ENCODE measurements at places on chromosomes 3 and 15.

- DNase-seq, result no peak
Measured at GRCh38 chr15:99443768-99444446, 121.9 kb upstream of the MEF2A start.

DNA sequence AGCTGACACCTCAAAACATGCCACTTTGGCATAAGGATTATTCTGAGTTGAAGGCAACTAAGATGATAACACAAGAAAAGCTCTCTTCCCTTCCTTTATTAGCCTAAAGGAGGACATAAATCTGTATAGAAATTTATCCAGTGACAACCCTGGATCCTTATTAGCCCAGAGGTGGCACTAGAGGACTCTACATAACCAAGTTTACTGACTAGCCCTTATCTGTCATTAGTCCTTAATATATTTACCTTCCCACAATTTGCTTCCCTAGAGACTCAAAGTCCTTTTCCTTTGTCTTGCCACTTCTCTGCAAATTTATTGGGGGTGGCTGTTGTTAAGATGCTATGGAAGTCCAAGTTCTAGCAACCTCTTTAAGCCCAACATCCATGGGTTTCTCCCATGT, 26.7 kb downstream of the CEP70 start:
- no peak for DNase-seq

- peak; percentile 35 for DNase-seq
Measured at GRCh38 chr3:53795789-53796560, 50.2 kb downstream of the CHDH start.

- no peak for DNase-seq
Measured at GRCh38 chr3:114644367-114644766, 350.5 kb downstream of the TIGIT start.

DNA sequence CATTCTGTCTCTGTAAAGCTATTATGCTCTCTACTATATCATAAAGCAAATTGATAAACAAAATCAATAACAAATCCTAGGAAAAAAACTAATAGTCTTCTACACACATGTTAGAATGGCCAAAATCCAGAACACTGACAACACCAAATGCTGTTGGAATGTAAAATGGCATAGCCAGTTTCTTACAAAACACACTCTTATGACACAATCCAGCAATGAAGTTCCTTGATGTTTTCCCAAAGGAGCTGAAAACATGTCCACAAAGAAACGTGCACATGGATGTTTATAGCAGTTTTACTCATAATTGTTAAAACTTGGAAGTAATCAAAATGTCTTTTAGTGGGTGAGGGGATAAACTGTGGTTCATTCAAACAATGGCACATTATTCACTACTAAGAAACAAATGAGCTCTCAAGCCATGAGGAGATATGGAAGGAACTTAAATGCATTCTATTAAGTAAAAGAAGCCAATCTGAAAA, 32.7 kb downstream of the CADM2 start:
- DNase-seq, result no peak

GRCh38 chr3:69197455-69197854, 75.1 kb upstream of the LMOD3 start:
- DNase-seq, result peak; percentile 37

GRCh38 chr3:191412759-191413158, 48.2 kb upstream of the PYDC2 start:
- DNase-seq, result no peak

GRCh38 chr3:165854696-165855095, 17.5 kb upstream of the BCHE start:
- peak; percentile 60 for DNase-seq

DNA sequence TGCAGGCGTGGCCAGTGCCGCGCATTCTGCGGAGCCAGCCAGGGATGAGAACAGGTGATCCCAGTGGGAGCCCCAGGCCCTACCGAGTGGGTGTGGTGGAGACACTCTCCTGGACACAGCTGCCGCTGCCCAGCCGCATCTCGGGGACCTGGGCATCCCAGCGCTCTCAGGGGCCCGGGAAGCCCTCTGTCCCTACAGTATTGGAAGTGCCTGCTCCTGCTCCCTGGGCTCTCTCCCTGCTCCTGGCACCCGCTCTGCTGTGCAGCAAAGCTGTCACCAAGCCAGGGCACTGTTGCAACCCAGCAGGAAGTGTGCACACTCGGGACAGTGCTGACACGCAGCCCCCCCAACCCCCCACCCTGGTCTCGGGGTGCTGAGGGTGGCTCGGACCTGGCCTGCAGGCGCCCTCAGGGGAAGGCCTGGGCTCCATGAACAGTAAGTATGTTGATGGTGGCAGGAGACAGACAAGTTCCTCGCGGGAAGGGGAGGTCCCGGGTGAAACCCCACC, 1177.4 kb upstream of the GBE1 start:
- no peak for DNase-seq

DNA sequence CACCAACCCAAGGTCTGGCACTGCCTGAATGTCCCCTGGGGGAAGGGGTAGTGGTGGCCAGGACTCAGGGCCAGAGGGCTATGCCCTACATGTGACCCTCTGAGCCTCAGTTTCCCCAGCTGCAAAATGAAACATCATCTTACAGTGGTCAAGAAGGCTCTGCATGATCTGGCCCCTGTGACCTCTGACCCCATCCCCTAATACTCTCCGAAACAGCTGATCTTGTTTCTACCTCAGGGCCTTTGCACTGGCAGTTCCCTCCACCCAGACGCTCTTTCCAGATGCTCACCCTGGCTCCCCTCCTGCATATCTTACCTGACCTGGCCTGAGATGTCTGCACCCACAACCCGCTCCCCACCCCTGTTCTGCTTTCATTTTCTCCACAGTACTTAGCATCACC, 21.8 kb downstream of the PLXND1 start:
- no peak for DNase-seq

DNA sequence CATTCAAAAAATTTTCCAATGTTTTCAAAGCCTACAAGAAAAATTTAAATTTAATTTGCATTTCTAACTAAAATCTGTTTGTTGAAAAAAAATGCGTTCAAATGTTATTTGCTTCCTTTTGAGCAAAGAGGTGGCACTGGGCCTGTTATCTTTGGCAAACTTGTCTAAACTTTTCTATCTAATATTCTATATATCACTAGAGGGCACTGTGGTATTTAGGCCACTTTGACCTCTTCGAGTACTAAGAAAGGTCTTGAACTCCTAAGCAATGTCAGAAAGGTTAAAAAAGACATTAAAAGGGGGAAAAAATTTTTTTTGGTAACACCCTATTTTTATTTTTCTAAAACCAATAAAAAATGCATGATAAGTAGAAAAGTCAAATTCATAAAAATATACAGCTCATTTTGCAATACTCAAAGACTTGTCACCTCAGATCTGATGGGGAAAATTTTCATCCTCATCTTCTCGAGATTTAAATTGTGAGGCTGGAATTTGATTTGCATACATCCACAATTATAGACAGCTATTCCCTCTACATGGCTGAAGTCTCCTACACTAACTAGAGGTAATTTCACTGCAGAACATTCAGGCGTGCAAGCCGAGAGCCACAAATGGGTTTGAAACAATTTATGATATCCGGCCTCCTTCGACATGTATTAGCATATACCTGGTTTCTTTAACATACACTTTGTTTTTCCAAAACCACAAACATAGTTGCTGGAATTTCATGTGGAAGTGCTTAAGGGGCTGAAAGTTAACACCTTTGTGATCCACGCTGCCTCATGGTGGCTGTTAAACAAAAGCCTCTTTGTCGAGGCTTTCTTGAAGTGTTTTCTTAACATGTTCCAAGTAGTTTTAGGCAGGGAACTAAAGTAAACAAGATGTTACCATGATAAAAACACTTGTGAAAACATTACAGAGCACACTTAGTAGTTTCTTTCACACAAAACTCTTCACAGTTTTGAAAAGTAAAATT, 576.4 kb downstream of the FOXP1 start:
- DNase-seq, result no peak

DNA sequence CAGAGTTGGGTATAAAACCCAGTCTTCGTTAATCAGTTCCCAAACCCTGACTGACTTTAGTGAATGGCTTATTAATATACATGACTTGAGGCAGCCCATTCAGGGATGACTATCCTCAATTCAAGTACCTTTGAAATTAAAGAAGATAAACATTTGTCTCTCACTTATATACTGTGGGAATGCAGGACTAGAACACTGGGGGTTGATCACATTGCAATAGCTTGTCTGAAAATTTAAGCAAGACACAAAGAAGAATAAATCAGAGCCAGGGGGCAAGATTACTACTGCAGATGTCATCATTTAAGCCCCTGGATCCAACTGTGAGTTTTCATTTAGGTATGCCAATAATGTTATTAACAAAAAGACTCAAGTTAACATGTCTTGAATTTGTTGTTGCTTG, 647.7 kb downstream of the ZPLD1 start:
- no peak for DNase-seq

GRCh38 chr15:95086531-95087252, 855.3 kb downstream of the MCTP2 start:
- DNase-seq, result peak; percentile 10

DNA sequence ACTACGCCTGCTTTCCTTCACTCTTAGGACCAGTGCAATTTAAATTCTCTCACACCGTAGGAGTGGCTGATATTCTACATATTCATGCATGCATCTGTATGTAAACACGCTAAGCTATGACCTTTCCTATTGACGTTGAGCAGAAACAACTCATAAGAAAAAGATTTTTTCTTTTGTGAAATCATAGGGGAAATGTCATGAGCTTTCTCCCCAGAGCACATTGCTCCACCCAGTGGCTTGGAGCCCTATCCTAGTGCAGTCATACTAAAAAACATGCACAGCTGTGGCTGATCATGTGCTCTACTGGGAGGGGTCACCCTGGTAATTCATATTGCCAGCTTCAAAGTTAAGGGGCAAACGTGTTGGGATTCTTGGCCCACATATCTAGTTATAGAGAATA, 1.8 kb upstream of the MESD start:
- DNase-seq, result peak; percentile 74

GRCh38 chr3:160098261-160098908, 109.8 kb downstream of the IL12A start:
- no peak for DNase-seq

DNA sequence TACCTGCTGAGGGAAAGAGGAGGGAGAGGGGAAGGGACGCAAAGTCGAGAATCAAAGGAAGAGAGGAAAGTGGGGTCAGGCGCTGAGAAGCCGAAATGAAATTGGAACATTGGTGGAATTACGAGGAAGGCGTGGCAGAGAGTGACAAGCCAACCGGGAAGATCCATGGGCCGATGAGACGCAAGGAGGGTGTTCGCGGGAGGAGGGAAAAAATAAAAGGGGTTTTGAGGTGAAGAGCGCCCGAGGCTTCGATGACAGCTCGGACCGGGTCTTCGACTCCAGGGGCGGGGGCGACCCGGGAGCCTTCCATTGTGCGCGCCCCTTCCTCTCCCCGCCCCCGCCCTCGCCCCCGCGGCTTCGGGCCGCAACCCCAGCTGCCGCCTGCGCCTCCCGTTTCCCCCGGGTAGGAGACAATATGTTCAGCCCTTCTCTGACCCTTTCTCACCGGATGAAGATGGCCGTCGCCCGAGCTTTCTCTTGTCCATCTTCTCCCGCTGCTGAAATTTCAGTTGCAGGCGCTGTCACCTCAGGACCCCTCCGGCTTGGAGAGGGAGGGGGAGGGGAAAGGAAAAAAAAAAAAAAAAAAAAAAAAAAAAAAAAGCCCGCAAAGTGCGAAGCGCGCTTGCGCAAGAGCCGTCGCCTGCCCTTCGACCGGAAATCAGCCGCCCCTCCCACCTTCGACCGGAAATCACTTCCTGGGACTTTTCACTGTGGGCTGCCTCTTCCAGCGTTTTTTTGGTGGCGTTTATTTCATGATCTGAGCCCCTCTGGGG, at the start of gene SENP7:
Gene SENP7 (minus strand): TSS at position 567 of the 773 bp plus-strand sequence. CDS start 82 bp downstream, at position 485.
- DNase-seq, result peak; percentile 63

DNA sequence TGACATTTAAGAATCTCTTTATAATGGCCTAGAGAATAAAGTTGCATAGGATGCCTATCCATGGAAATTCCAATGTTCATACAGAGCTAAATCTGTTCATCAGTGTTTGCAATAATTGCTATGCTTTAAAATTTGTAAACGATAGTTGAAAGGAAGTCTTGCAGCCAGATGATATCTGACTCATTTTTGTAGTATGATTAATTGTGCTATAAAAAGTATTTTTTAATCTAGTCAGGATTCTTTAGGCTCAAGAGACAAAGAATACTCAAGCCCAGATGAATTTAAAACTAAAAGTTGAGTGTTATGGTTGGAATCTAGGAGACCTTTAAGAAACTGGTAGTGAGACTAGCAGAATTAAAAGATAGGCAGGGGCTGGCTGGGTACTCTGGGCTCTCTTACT, 50.5 kb downstream of the SUCNR1 start:
- DNase-seq, result no peak

- no peak for DNase-seq
Measured at GRCh38 chr3:46289966-46290365, 47.7 kb downstream of the CCR3 start.

GRCh38 chr3:45227071-45227820, 1.2 kb upstream of the TMEM158 start:
- DNase-seq, result no peak

GRCh38 chr3:150729682-150730360, 26.1 kb upstream of the ERICH6 start:
- DNase-seq, result no peak

GRCh38 chr3:148773805-148774204, 53.8 kb upstream of the CPB1 start:
- DNase-seq, result no peak

DNA sequence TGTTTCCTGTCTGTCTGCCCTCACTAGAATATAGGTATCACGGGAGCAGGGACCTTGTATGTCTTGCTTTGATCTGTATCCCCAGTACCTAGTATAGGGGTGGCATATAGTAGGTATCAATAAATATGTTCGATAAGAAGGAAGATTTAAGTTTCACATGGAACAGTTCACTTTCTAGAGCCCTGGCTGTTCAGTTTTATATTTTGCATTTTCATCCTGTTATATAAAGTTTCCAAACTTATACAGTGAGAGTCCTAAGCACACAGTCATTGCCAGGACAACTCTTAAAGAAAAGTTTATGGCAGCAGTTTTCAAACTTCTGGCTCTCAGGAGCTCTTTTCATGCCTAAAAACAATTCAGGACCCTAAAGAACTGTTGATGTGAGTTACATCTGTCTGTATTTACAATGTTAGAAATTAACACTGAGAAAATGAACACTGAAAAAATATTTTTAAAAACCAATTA, 13.4 kb downstream of the ITPR1 start:
- DNase-seq, result no peak

DNA sequence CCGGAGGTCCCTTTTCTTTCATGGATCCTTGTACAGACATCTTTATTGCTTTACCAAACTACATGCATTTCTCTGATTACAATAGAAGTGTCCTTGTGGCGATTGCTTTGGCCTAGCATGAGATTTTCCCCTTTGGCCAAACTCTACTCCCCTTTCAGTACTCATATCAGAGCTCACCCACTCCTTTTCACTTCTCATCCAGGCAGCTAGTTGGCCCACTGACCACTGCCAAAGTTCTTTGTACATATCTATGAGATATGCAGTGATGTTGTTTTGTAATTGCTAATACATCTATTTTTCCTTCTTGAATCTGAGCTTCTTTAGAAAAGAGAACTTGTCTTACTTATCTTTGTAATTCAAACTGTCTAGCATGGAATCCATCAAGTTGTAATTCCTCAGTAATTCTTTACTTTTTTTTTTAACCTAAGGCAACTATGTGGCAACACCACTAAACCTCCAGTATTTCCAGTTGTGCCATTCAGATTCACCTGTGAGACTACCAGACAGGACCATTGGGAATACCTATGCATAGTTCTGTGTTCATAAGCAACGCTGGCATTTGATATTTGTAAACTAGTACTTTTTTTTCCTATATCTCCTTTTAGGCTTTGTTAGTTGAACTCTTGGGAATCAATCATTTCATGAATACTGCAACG, 39.2 kb downstream of the AADACL2 start:
- peak; percentile 36 for DNase-seq
